Stimulated activated effector memory CD8-positive, alpha-beta T cell treated with anti-CD3 and anti-CD28 coated beads, Interleukin-12 subunit alpha, Interleukin-12 subunit beta, amount 100 ng/mL, for 72 hours (primary cell): ENCODE measurements at places on chromosomes 1 and 21.

- DNase-seq, result no peak
Observed at GRCh38 chr1:244874974-244875579, 10.7 kb upstream of the HNRNPU start.

DNA sequence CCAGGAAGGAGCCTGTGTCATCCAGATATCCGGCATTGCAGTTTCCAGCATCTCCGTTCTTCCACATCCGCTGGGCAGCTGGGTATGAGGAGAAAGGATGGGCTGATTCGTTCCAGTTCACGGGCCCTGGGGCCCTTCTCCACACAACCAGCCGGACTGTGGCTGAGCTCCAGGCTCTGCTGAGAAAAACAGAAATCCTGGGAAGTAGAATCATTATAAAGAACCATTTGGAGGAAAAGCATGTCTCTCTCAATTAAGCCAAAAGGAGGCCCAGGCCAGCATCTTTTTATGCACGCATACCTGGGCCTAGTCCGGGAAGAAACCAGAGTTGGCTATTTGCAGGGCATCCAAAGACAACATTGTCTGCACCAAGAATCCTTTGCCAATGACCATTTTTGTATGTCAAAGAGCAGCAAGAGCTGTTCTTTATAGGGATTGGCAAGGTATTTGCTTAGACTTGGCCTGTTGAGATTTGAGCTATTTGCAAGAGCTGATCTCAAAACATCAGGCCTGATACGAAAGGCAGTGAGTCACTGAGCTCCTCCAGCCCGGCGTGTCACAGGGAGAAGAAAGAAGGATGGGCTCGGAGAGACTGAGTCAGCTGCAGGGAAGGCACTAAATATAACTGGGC is 84.9 kb upstream of the ARHGEF16 start:
- no peak for DNase-seq

DNA sequence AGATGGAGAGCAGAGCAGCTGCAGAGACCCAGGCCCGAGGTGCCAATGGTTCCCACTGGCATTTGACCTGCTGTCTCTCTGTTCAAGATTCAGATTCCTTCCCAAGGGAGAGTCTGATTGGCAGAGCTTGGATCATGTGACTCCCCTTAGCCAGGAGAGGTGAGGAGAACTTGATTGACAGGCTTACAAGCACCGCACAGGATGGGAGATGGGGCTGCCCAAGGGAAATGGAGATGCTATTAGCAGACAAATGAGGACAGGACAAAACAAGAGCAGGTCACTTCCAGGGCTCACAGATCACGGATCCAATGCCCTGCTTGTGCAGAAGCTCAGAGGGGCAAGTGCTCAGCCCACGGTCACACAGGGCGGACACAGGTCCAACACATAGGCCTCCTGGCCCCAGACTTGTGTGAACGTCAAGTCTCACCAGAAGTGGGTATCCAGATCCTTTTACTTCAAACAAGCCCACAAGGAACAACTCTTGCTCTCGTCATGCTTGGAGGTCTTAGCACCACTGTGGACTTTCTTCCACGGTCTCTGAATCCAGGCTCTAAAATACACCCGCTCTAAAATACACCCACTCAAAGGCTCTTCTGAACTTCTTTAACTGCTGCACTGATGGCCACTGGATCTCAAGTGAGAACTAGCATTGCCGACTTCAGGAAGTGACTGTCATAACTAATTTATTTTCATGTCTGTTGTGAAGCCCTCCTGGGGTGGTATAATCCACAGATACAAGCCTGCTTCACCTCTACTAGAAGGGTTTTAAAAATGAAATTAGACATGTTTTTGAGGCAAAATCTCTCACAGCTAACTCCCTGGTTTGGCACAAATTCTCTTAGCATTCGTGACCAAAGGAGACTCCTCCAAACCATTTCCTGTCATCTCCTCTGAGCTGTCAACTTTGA is 274.9 kb downstream of the RRAGC start:
- DNase-seq, result no peak

DNA sequence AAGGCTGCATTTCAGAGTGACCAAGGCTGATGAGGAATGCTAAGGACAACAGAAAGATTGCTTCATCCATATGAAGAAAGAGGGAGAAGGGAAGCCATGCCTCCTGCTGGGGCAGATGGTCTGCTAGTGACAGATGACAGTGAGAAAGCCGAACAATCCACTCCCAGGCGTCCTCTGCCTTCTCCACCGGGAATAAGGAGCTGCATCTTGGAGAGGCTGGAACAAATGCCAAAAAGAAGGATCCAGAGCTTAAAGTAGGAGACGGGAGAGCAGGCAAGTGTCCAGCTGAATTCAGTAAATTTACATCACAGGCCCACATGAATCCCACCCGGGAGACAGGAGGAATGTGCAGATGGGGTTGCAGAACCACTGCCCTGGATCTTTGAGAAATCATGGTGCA is 33.4 kb downstream of the DDX20 start:
- DNase-seq, result no peak

DNA sequence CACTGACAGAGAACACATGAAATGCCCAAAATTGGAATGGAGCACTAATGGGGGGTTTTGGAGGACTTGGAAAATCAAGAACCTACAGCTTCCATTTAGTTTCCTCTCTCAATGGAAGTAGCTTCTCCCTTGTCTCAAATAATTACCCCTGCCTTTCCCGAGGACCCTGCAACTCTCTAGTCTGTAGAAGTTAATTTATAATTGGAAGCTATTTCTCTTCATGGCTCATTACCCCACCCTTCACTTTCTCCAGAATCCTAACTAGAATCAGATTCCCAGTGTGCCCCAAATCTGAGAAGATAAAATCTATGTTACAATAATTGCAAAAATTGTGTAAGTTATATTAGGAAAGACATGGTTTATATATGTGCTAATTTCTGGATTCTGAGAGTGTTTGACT is 181.5 kb upstream of the ATP1B1 start:
- DNase-seq, result no peak

DNA sequence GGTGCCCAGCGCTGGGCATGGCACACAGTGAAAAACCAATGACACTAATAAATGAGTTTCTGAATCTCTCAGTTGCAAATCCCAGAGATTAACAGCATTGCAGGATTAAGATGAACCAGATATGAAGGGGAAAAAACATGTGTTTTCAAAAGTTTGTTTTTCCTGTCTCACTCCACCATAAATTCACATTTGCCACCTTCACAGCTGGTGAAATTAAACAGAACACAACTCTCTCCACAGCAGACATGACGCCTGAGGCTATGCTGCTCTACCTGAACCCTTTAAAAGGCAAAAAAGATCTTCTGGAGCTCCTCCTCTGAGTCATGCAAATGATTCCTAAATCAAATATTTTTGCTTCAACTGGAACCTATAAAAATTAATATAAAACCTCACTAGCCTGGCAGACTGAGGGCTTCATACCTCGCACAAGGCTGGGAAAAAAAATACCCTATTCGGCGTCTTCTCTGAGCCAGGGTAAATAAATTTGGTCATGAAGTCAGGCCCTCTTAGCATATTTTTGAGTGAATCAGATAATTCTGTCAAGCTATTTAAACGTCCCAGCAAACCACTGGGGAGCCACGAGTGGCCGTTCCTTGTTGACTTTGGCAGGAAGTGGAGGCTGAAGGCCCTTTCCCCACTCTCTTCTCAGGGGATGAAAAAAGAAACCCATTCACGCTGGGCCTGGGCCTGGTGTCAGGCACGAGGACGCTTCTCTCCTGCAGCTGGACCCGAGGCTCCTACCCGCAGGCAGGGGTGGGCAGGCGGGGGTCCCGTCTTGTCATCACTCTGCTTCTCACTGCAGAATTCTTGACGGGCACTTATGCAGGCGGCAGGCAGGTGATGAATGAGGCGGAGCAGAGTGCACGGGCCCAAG is 53.0 kb downstream of the DMRTB1 start:
- no peak for DNase-seq

DNA sequence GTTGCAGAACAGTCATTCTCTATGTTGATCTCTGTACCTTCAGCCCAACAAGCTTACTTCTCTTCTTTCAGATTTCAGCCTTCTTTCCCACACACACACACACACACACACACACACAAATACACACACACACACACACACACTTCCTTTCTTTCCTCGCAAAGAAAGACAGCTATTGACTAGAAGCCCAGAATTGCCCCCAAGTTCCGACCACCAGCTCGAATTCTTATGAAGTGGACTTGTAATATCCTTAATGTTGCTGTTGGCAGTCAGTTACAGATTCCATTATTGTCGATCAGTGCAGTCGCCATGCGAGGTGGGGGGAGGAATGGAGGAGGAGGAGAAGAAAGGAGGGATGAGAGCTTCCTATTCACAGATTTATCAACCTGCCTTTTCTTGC is 125.5 kb downstream of the CLEC20A start:
- no peak for DNase-seq

- no peak for DNase-seq
Observed at GRCh38 chr1:177130451-177130945, 34.0 kb downstream of the ASTN1 start.

- DNase-seq, result no peak
Observed at GRCh38 chr1:68495968-68496679, 758 bp downstream of the DEPDC1 start.

- no peak for DNase-seq
Observed at GRCh38 chr1:246678816-246679793, 45.1 kb upstream of the SCCPDH start.

DNA sequence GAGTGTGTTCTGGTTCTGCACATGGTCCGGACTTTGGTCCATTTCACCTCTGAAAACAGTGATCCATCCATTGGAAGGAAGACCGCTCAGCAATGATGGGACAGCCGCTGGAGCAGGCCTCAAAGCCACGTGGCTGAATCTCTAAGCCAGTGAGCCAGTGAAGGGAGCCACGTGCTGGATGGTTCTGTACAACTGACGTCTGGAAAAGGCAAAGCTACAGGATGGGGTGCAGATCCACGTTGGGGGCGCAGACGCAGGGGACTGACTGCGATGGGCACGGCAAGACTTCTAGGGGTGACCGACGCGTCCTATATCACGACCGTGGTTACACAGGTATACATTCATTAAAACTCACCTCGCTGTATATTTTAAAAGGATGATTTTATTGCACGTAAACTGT is 10.2 kb upstream of the ARHGEF16 start:
- no peak for DNase-seq

GRCh38 chr21:25967901-25968438 is 202.6 kb downstream of the APP start:
- DNase-seq, result no peak

DNA sequence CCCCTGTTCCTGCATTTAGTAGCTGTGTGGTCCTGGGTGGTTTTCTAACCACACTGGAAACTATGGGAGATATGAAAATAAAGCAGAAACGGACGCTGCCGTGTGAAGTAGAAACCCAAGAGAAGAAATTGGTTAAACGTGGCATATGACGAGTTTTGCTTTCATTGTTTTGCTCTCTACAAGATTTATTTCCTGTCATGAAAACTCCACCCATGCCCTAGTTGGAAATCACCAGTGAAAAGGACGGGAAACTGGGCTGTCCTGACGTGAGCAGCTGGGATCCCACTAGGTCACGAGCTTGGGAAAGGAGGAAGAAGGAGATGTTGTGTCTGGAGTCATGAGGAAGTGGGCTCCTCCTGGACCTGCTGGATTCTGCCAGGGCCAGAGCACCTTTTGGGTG is 120.8 kb upstream of the GADD45A start:
- no peak for DNase-seq

DNA sequence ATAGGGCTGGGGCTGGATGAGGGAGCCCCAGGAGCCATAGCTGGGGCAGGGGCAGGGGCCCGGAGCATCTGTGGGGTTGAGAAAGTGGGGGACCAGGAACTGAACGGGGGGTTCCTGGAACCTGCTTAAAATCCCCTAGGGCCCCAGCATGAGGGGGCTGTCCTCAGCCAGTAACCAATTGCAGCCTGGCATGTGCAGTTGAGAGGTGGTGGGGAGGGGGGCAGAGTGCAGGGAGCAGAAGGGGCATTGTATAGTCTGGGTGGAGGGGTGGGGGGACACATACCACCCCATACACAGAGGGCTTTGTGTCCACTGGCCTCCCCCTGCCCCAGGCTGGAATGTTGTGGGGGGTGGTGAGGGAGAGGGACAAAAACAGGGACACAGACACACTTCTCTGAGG is at the start of gene MPZ:
Gene MPZ, minus strand, starts transcription at position 101 of the 400 bp plus-strand sequence. Its CDS starts 63 bp downstream, at position 38.
- no peak for DNase-seq

DNA sequence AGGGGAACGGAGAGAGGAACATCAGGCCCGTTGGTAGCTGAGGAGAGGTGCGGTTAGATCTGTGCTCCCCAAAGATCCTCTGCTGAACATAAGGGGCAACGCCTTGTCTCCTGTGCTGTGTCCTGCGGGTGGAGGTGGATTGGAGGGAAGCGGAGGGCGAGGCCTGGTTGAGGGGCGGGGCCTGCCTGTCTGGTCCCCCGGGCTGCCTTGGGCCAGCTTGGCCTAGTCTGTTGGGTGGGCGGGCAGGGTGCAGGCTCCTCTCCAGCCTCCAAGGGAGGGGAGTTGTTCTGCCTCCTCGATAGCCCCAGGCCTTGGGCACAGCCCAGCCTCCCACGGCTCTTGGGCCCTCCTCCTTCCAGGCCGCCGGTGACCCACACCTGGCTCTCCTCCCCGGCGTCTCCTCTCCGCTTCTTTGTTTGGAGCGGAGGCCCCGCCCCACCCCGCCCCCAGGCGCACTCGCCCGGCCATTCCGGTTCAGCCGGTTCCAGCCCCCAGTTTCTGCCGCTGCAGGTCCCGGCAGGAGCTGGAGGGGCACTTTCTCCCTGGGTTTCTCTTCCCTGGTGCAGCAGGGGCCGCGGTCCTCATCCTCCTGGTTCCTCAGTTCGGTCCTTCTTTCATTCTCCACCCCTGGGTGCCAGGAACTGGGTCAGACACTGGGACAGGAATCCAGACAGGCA is 19.4 kb downstream of the PTPRF start:
- DNase-seq, result no peak

GRCh38 chr1:40317394-40318074 is 448 bp upstream of the COL9A2 start:
- DNase-seq, result no peak

DNA sequence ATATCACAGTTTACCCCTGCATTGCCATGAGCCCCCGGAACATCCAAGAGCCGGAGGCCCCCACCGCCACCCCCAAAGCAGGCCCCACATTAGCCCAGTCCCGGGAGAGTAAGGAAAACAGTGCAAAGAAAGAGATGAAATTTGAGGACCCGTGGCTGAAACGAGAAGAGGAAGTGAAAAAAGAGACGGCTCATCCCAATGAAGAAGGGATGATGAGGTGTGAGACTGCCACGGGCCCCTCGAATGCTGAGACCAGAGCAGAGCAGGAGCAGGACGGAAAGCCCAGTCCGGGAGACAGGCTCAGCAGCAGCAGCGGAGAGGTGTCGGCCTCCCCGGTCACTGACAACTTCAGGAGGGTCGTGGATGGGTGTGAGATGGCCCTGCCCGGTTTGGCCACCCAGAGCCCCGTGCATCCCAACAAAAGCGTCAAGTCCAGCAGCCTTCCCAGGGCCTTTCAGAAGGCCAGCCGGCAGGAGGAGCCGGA is 532.4 kb downstream of the KIF26B start:
- no peak for DNase-seq

DNA sequence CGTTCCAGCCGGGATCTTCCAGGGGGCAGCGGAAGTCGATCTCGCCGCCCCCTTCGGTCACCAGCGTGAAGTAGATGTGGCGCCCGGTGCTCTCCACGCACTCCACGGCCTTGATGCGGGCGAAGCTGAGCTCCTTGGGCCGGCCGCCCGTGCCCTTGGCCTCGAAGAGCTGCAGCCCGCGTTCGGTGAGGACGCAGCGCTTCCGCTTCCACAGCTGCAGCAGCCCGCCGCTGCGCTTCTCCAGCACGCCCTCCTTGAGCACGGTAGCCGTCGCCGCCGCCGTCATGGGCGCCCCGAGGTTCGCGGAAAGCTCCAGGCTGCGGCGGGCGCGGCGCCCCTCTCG is 516 bp downstream of the PHLDA3 start:
- no peak for DNase-seq

GRCh38 chr1:87683196-87683956 is 354.7 kb downstream of the LMO4 start:
- DNase-seq, result no peak
